ENCODE measurements at places on chromosomes 4 and X.

- DNase-seq, result no peak
Observed at GRCh38 chrX:103783196-103783595, 6.6 kb downstream of the PLP1 start.

DNA sequence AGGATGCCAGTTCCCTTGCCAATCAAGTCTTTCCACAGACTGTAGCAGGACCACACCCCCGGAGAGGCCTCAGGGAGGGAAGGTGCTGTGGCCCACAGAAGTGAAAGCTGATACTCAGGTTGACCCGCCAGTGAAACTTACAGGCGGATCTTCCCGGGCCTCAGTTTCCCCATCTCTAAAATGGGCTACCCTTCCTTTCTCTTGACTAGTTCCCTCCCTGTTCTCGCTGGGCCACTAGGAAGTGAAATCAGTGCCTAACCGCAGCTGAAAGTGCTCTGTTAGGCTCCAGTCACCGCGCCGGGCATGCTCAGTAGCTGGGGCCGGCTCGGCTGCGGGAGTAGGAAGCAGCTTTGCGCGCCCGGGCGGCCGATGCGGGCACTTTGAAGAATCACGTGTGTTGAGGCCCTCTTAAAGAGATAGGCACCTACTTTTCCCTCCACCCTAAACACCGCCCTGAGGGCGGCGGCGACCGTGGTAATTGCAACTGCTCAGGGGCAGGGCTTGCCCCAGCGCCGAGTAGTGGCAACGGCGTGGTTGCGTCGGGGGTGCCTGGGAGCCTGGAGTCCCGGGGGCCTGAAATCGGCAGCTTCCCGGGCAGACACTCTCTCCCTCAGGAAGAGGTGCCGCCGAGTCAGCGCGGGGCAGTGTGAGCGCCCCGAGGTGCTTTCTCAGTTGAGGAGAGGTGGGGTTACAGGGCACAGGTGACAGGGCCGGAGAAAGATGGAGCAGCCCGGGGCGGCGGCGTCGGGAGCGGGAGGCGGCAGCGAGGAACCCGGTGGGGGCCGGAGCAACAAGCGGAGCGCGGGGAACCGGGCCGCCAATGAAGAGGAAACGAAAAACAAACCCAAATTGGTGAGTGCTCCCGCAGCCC, at the start of gene DIAPH2:
DIAPH2 (plus strand) TSS at position 504 of the 871 bp plus-strand sequence.
- peak; percentile 12 for DNase-seq

GRCh38 chr4:139005774-139006173, 9.8 kb upstream of the NOCT start:
- no peak for DNase-seq

DNA sequence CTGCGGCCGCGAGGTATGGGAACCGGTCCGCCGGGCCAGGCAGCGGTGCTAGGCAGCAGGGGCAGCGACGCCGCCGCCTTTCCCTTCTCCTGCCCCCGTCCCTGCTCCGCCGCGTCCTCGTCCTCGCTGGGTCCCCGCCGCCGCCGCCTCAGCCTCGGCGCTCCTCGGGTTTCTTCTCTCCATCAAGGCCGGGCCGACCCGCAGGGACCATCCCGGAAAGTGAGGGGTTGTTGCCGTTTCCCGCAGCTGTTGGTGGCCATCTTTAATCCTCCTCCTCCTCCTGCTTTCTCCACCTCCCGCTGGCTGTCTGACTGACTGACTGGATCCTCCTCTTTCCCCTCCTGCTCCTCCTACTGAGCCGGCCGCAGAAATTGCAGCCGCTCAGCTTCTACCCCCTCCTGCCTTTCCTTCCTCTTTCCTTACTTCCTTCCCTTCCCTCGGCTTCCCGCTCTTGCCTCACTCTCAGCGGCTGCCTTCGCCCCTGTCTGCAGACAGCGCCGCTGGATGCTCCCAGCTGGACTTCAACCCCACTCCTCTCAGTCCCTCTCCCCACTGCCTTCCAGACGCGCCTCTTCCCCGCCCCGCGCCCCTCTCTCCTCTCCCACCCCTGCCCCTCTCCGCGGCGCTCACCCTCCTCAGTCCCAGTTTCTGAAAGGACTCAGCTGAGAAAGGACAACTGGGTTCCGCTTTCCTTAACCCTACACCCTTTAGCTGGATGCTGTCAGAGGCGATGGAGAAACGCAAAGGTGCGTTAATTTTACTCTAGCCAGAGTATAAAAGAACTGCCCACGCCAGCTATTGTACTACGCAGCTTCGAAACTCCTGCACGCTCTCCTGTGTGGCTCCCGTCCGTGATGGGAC, at the start of gene WDFY3:
WDFY3 (minus strand) TSS at position 309 of the 861 bp plus-strand sequence. CDS start 106,099 bp downstream, outside the sequence.
- DNase-seq, result no peak

GRCh38 chrX:11629593-11630211, 36.0 kb downstream of the ARHGAP6 start:
- no peak for DNase-seq
